ENCODE measurements at places on chromosomes 2 and 18. TPM values are rescaled to one million over a fixed set of nuclear protein-coding genes. Genes with fewer than 3 reads are reported as not detected.

DNA sequence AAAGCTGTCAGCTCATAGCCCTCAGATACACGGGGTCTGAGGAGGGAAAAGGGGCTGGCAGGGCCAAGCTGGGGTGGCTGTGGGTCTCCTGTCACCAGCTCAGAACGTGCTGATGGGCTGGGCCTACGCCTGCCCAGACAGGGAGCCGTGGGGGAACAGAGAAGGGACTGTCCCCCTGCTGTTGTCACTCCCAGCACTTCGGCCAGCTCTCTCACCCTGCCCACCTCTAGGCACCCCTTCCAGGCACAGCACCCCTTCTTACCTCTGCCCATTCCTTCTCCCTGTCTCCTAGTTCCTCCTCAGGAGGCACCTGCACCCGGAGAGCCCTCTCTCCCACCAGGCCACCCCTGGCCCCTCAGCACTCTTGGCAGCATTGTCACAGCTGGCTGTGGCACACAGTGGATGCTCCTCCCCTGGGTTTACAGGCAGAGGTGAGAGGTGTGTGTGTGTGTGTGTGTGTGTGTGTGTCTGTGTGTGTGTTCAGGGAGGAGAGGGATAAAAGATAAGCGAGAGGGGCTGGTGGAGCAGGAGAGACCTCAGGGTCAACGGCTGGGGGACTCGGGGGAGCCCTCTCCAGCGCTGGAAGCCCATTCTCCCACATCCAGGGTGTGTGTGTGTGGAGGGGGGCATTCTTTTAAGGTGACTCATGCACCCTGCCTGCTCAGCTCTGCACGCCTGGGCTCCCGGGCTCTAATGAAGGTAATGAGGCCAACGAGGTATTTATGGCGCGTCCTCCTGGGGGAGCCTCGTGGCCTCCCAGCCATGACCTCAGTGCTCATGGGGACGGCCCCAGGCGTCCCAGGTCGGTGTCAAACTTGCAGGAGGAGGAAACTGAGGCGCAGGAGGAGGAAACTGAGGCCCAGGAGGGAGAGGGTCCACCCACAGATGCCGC lies 66.1 kb upstream of the SMAD7 start:
- peak; percentile 82 for DNase-seq
- no peaks in the 10 kb centered on the region for H3K27me3 ChIP-seq
- no peaks in the 10 kb centered on the region for H3K4me1 ChIP-seq

GRCh38 chr2:104049981-104050380 lies 803.9 kb upstream of the POU3F3 start:
- H3K27ac ChIP-seq = no peak overlapping the region
- no peaks in the 10 kb centered on the region for H3K4me1 ChIP-seq
- H3K27me3 ChIP-seq = no peaks in the 10 kb centered on the region

GRCh38 chr2:182359990-182360662 lies 66.7 kb downstream of the PDE1A start:
- peak; percentile 78 for DNase-seq
- H3K4me1 ChIP-seq = no peaks in the 10 kb centered on the region

The DSG1 gene
- not detected for total RNA-seq

DNA sequence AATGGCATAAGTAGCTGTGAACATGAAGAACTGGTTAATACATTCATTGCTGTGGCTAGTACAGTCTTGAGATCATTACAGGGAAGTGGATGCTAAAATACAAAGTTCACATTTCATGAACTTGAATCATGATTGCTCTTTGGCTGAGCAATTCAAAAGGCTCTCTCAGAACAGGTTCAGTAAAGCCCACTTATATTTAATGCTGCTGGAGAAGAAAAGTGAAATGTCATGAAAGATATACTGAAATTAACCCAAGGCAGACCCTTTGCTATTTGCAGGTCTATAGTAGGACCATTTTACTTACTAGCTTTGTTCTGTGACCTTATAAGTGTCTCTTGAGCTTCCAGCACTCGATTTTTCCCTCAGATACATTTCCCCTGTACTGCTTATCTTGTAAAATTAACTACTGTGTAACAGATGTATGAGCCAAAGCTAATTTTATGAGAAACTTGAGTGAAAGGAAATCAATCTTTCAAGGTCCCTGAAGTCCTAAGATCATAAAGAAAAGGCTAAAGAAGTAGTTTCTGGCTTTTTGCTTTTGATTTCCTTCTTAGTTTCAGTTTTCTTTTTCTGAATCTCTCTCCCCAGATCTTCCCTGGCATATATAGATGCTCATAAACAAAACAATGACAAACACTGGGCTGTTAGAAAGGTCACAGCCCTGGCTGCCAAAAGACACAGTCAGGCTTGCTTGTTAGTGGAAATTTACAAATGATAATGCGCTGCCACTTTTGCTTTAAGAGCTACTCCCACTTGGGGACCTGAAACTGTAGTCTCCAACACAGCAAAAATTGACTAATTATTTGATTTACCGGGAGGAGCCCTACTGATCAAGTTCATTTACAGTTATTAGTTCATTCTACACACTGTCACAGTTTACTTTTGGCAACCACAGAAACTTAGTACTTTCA lies 132.7 kb upstream of the XPO1 start:
- no peaks in the 10 kb centered on the region for H3K36me3 ChIP-seq
- no peaks in the 10 kb centered on the region for H3K27me3 ChIP-seq
- DNase-seq = no peak
- no peak overlapping the region for H3K27ac ChIP-seq
- H3K4me1 ChIP-seq = no peaks in the 10 kb centered on the region

DNA sequence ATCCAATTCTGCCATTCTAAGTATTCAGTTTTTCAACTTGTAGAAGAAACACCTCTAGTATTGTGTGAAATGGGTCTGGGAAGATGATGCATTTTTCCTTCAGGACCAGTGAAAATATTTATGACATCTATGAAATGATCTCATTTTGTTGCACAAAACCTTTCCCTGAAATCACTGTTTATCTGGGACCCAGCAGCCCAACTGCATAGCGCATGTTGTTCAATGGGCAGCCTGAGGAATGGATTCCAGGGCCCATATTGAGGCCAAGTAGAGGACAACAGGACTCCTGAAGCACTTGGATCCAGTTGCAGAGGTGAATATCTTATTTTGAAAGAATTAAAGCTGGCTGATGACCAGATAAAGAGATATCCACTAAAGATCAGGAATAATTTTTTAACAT lies 7.3 kb downstream of the RBMS1 start:
- no peak for DNase-seq
- no peaks in the 10 kb centered on the region for H3K36me3 ChIP-seq
- peaks cover 2% of the 10 kb centered on the region for H3K4me1 ChIP-seq
- no peak overlapping the region for H3K4me3 ChIP-seq

DNA sequence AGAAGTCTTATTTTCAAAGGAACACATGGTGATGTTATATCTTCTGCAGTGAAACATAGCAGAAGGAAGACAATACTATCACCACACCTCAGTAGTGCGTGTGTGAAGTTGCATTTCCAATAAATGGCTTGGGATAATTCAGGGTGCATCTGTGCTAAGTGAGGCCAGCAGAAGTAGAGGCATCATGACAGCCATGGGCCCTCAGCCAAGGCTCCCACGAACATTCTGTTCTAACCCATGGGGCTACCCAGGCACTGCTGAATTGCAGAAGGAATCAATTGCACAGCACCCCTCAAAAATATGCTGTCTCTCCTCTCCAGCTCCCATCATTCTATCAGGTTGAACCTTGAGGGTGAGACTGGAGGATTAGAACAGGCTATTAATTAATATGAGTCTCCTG lies 139.5 kb downstream of the RIF1 start:
- no peak for DNase-seq
- H3K4me3 ChIP-seq = no peak overlapping the region
- H3K27ac ChIP-seq = no peak overlapping the region
- no peaks in the 10 kb centered on the region for H3K36me3 ChIP-seq
- H3K4me1 ChIP-seq = no peaks in the 10 kb centered on the region

The LBH gene
- total RNA-seq = 213 TPM

- H3K27ac ChIP-seq = no peak overlapping the region
- H3K27me3 ChIP-seq = peaks cover 1% of the 10 kb centered on the region
- no peaks in the 10 kb centered on the region for H3K36me3 ChIP-seq
These were observed 129.8 kb downstream of the RAPGEF4 start for GRCh38 chr2:172865422-172865821.

- no peak for DNase-seq
- H3K27me3 ChIP-seq = no peaks in the 10 kb centered on the region
- no peak overlapping the region for H3K27ac ChIP-seq
- no peaks in the 10 kb centered on the region for H3K4me1 ChIP-seq
- no peaks in the 10 kb centered on the region for H3K36me3 ChIP-seq
- no peak overlapping the region for H3K4me3 ChIP-seq
These were observed 191.6 kb downstream of the TTC32 start for GRCh38 chr2:19710230-19710629.

GRCh38 chr2:17672583-17673317 lies 80.9 kb downstream of the SMC6 start:
- H3K27ac ChIP-seq = no peak overlapping the region
- no peak for DNase-seq

The NR4A2 gene
- 62.0 TPM for total RNA-seq

DNA sequence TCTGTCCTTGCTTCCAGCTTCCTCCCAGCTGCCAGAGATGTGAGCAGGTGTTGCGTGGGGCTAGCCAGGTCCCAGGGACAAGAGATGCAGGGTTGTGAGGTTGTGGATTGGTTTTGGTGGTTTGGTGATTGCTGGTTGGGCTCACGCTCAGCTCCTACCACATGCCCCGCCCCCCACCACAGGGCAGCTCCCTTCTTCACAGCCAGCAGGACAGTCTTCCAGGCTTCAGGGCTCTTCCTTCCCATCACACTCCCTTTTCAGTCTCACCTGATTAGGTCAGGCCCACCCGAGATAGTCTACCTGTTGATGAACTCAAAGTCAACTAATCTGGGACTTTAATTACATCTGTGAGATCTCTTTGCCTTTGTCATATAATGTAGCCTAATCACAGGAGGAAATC lies 52.0 kb upstream of the GLI2 start:
- H3K4me3 ChIP-seq = no peak overlapping the region
- H3K27me3 ChIP-seq = no peaks in the 10 kb centered on the region
- H3K36me3 ChIP-seq = no peaks in the 10 kb centered on the region

GRCh38 chr18:62745089-62745751 lies 29.9 kb downstream of the PHLPP1 start:
- no peak for DNase-seq
- peaks cover 5% of the 10 kb centered on the region for H3K4me1 ChIP-seq
- no peaks in the 10 kb centered on the region for H3K36me3 ChIP-seq
- no peak overlapping the region for H3K27ac ChIP-seq
- no peaks in the 10 kb centered on the region for H3K27me3 ChIP-seq

- H3K4me1 ChIP-seq = no peaks in the 10 kb centered on the region
- DNase-seq = no peak
- H3K27me3 ChIP-seq = no peaks in the 10 kb centered on the region
- H3K4me3 ChIP-seq = no peak overlapping the region
These were observed 205.4 kb downstream of the PPP1R1C start for GRCh38 chr2:182191061-182191460.

DNA sequence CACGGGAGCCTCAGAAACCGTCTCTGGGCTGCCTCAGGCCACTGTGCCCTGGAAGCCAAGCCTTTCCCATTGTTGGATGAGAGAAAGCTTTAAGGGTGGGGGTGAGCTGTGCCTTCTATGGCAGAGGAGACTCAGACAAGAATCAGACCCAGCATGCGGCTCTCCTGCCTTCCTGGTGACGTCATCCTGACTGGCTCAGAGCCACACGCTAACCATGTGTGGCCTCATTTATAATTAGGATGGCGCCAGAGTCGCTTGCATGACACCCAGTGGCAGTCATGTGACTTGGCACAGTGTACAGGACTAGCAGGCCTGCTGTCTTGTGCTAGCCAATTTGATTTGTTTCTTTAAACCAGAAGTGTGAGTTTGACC lies 99.1 kb downstream of the SH3BP4 start:
- no peak overlapping the region for H3K4me3 ChIP-seq
- peak; percentile 97 for DNase-seq
- H3K27me3 ChIP-seq = no peaks in the 10 kb centered on the region
- H3K27ac ChIP-seq = no peak overlapping the region
- H3K4me1 ChIP-seq = no peaks in the 10 kb centered on the region
- H3K36me3 ChIP-seq = no peaks in the 10 kb centered on the region

The MYCN gene
- 0.45 TPM for total RNA-seq

The EGR4 gene
- total RNA-seq = not detected

Measured in aorta (tissue), 5 donors.